ENCODE measurements at places on chromosomes 3 and 15.

DNA sequence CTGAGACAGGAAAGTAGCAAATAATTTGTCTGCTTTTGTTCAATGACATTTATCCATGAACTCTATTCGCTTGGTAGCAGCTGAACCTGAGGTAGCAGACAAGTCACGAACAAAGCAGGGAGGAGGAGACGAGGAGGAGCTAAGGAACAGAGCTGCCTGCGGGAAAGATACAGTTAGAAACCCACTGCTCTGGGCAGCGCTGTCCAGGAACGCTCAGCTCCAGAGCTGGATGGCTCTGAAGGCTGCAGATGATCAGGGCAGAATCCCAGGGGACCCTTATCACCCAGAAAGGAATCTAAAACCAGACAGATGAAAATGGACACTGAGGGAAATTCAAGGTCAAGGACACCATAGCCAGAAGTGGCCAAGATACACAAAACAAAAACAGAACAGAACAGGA, 257.8 kb downstream of the CD47 start:
- DNase-seq = no peak

GRCh38 chr15:48001393-48002039, 119.3 kb upstream of the SLC24A5 start:
- DNase-seq = no peak

DNA sequence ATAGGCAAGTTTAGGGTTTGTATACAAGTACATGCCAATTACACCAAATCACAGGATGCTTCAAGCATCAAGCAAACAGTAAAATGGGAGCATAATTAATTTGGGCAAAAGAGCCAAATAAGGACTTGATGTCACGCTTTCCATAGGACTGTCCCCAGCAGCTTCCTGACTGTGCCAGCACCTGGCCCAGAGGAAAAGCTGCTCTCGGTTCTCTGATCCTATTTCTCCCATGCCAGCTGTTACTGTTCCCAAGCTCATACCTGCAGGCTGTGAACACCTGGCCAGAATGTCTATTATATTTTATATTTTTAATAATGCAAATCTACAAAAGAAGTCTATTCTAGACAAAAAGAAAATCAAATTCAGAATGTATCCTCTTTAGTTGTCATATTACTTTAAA, 12.2 kb downstream of the ZXDC start:
- no peak for DNase-seq

- peak; percentile 30 for DNase-seq
These were observed 15.2 kb downstream of the DAZL start for GRCh38 chr3:16589867-16590624.

DNA sequence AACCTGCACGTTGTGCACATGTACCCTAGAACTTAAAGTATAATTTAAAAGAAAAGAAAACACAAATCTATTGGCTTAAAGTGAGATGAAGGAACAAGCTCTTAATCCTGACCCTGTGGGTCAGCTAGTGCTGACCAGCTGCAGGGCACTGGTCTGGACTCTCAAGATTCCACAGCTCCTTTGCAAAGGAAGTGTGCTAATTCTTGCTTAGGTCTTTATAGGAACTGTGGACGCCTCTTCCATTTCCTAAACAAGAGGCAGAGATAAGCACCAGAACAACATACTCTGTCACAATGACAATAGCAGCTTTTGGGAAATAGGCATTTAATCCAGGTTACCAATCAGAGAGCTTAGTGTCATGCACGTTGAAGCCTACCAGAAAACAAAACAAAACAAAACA, 166.1 kb downstream of the ISL2 start:
- no peak for DNase-seq

DNA sequence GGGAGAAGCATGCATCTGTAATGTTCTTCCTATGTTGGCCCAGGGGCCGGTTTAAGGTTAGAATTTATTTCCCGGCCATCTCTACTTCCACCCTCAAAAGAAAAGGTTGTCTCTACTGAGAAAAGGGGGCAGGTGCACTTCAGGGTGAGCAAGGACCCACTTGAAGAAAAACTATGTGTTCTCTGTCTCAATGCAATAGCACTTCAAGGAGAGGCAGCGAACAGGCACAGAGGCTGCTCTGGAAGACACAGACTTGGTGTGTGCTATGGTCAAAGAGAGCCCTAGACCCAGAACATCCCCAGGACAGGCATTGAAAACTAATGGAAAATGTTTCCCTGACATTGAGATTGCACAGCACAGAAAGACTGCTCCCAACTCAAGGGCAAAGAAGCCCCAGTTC, 7.6 kb downstream of the MINDY4B start:
- no peak for DNase-seq

- DNase-seq = no peak
These were observed 1072.0 kb downstream of the NSUN3 start for GRCh38 chr3:95134693-95135413.

- DNase-seq = peak; percentile 81
These were observed 1.9 kb downstream of the AEN start for GRCh38 chr15:88623061-88623460.

DNA sequence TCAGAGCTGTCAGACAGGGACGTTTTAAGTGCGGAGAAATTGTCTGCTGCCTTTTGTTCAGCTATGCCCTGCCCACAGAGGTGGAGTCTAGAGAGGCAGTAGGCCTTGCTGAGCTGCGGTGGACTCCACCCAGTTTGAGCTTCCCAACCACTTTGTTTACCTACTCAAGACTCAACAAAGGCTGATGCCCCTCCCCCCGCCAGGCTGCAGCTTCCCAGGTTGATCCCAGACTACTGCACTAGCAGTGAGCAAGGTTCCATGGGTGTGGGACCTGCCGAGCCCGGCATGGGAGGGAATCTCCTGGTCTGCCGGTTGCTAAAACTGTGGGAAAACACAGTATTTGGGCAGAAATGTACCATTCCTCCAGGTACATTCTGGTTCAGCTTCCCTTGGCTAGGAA, 282.1 kb downstream of the VGLL3 start:
- DNase-seq = no peak

- no peak for DNase-seq
These were observed 792.3 kb downstream of the DIPK2A start for GRCh38 chr3:144763878-144764454.
